HS-27A (cell line): ENCODE measurements at places on chromosomes 16 and 17.

- DNase-seq, result no peak
These were observed 668 bp downstream of the MMP15 start for GRCh38 chr16:58026139-58026704.

- no peak for DNase-seq
These were observed 13.3 kb upstream of the ACSF3 start for GRCh38 chr16:89080196-89080853.

- DNase-seq, result no peak
These were observed 17.2 kb downstream of the SPAG9 start for GRCh38 chr17:51103451-51103850.

DNA sequence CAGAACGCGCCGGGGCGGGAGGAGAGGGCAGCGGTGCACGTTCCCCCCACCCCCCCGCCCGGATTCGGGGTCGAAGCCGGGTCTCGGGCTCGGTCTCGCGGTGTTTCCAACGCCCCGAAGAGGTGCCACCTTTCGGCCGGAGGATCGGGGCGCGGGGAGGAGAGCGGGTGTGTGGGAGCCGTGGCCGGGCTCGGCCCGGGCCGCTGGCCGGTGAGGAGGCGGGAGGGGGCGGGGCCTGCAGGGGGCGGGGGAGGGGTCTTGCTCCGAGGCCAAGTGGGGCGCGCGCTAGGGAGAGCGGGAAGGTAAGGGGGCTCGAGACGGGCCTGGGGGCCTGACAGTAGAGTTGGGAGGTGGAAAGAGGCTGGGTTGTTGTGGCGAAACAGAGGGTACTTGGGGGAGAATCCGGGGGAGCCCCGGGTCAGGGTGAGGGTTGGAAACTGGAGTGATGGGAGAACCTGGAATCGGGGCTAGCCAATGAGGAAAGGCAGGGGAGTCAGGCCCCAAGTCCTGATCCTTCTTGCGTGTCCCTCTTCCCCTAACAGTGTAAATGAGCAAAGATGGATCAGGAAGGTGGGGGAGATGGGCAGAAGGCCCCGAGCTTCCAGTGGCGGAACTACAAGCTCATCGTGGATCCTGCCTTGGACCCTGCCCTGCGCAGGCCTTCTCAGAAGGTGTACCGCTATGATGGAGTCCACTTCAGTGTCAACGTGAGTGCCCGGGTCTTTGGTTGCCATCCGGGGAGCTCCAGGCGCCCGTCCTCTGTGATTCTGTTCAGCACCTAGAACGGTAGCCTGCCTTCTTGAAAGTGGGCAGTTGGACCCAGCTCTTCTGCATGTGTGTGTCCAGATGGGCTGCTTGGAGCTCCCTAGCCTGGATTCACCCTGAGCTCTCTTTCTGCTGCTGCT, 873 bp downstream of the SETD1A start:
- DNase-seq, result no peak

DNA sequence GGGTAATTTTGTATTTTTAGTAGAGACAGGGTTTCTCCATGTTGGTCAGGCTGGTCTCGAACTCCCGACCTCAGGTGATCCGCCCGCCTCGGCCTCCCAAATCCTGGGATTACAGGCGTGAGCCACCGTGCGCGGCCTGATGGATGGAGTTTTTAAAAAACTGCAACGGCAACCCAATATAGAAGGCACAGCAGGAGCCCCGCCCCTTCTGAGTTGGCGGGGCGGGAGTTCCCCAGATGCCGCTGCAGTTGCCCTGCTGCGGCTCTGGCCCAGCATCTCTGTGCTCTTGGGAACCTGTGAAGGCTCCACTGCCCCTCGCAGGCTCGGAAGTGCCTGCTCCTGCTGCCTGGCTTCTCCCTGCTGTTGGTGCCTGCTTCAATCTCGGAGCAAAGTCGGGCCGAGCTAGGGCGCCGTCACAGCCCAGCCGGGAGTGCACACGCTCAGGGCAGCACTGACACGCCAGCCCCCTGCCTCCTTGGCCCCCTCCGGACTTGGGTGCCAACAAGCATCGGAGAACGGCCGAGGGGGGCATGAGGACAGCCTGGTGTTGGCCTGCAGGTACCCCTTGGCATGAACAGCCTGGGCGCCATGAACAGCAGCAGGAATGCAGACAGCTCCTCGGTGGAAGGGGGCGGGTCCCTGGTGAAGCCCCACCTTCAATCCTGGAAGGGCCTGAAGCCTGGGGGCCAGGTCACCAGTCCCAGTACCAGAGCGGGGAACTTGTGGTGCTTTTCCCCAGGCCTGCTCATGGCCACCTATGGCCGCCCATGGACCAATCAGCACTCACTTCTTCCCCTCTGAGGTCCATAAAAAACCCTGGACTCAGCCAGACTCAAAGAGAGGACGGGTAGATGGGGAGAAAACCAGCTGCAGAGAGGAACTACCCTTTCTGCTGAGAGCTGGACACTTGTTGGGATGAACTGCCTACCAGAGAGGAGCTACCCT, 2.3 kb upstream of the NT5M start:
- DNase-seq, result no peak

DNA sequence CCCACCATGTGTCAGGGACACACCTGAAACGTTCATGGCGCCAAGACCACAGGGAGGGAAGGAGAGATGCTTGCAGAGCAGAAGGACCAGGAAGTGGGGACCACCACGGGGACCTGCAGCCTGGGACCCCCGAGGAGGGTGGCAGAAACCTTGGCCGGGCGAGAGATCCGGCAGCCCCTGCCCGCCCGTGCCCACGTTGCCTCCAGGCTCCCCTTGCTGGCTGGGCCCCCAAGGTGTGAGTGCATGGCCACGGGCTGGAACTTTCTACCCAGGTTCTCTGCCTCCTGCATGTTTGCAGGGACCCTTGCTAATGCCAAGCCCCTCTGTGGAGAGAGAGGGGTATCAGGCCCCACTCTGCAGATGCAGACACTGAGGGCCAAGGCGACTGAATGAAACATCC, 50.4 kb downstream of the USP22 start:
- DNase-seq, result no peak

- no peak for DNase-seq
These were observed 488.9 kb downstream of the SHISA9 start for GRCh38 chr16:13390093-13390985.

DNA sequence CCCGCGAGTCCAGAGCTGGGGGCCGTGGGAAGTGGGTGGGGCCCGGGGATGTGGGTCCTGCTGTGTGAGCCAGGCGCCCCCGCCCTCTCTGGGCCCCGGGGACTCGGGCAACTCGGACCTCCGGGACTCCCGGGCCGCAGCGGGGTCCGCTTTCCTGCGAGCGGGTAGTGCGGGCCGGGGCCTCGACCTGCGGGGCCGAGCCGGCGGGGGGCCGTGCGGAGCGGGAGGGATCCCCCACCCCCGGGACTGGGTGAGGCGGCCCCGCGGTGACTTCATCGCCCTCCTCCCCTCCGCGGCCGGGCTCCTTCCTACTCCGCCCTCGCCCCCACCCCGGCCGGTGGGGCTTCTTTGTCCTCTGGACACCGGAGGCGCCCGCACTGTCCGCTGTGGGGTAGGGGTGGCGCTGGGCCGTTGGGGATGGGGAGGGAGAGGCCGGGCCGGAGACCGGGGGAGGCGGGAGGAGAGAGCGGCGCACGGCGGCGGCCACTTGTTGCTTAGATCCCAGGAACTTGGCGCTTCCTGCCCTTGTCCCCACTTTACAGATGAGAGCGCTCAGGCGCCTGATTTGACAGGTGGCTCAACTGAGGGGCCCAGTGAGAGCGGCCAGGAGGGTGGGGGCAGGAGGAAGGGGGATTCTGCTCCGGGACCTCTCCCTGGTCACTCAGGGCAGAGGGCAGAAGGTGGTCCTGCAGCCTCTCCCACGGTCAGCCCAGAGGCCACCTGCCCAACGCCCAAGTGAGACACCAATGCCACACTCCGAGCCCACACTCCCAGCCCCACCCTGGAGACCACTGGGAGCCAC, 874 bp downstream of the CMTM3 start:
- no peak for DNase-seq

DNA sequence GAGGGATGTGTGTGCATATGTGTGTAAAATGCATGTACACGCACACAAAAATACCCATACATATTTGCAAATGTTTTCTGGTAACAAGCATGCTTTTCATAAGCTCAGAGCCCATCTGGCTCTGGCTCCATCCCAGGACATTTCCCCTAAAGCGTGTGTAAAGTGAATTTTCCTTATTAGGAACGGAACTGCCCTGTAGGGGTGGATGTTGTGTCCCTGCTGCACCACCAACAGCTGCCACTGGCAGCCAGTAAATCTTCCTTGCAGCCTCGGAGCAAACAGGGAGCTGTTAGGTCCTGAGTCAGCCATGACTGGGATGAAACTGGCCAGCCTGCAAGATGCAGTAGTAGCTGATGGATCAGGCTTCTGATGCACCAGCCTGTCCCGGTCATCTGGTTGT, 393.5 kb downstream of the UTP18 start:
- no peak for DNase-seq

DNA sequence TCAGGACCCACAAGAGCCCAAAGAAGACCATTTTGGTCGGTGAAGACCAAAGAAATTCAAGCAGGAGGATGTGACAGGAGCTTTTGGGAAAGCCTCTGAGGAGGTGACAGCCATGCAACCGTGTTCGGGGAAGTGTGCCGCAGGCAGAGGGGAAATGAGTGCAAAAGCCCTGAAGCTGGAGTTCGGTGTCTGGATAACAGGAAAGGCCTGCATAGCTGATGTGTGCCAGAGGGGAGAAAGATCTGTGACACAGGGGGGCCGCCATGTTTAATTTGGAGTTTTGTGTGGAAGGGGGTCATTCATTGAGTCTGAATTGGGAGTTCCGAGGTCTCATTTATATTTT, 870 bp upstream of the ZC3H7A start:
- DNase-seq, result no peak

DNA sequence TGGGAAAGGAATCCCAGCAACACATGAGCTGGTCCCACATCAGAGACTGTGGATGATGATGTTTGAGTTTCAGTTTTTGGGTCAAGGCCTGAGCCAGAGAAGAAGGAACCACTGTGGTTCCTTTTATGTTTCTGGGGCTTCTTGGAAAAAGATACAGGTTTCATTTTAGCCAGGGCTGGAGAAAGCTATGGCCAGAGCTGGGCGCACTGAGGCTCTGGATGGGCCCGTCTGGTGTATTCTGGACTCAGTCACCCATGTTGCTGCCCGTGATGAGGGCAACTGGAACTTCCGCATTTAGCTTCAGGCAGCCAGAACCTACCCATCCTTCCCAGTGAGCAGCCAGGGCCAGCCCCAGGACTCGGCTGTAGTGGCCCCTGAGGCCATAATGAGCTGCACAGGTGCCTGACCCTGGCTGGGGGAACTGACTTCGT, 15.0 kb upstream of the PITPNA start:
- DNase-seq, result no peak

DNA sequence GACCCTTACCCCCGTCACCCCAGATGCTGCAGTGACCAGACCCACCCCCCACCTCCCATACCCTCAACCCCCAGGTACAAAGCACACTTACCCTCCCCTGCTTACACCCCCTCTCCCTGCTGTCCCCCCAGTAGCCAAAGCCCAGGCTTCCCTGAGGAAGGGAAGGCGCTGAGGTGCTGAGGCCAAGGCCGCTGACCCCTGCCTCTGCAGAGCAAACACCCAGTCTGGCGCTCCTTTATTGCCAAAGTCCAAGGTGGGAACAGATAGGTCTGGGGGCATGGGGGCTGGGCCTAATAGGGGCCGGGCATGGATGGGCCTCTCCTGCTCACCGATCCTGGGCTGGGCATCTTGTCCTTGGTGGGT, 683 bp downstream of the LCAT start:
- no peak for DNase-seq

- no peak for DNase-seq
These were observed 37.8 kb downstream of the PTRH2 start for GRCh38 chr17:59669411-59669810.

- DNase-seq, result no peak
These were observed 1.0 kb downstream of the VEZF1 start for GRCh38 chr17:57986841-57987580.

DNA sequence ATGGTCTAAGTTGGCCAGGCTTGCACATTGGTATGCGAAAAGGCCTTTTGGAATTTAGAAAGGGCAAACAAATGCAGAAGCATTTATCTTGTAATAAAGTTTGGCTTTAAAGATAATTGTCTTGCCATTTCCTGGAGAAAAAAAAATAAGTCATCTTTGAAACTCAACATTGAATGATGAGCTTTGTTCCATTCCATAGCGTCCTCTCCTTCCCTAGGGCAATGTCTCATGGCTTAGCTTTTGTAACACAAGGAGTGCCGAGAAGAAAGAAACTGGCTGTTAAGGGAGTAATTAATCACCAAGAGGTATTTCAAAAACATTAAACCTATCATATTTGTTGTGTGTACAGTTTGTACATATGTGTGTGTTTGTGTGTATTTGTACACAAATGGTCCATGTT, 372.3 kb downstream of the NPIPA8 start:
- DNase-seq, result no peak

- no peak for DNase-seq
These were observed 12.5 kb upstream of the FAM171A2 start for GRCh38 chr17:44376124-44376523.

DNA sequence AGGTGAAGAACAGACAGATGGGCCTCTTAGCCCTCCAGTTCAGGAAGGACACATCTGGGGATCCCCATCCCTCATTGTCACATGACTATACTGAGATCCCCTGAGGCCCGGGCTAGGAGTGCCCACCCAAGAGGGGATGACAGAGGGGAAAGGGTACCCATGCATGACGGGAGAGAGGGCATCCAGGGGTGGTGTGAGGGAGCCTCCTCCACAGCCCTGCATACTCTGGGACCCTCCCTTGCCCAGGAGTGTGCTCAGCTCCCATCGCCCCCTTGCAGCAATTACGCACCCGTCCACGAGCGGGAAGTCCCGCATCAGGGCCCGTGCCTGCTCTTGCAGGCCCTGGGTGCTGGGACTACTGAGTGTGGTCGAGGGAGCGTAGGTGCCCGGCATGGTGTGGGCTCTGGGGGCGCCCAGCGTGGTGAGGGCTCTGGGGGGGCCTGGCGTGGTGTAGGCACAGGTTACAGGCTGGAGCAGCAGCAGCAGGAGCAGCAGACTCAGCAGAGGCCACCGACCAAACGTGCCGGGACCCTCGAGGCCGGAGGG, 6.5 kb downstream of the DPEP2 start:
- DNase-seq, result no peak

GRCh38 chr17:76179496-76180467, 38.7 kb upstream of the FOXJ1 start:
- DNase-seq, result no peak

GRCh38 chr17:78238823-78239488, 7.5 kb downstream of the TMEM235 start:
- DNase-seq, result no peak

- no peak for DNase-seq
These were observed 10.1 kb downstream of the NUDT7 start for GRCh38 chr16:77732241-77732946.

DNA sequence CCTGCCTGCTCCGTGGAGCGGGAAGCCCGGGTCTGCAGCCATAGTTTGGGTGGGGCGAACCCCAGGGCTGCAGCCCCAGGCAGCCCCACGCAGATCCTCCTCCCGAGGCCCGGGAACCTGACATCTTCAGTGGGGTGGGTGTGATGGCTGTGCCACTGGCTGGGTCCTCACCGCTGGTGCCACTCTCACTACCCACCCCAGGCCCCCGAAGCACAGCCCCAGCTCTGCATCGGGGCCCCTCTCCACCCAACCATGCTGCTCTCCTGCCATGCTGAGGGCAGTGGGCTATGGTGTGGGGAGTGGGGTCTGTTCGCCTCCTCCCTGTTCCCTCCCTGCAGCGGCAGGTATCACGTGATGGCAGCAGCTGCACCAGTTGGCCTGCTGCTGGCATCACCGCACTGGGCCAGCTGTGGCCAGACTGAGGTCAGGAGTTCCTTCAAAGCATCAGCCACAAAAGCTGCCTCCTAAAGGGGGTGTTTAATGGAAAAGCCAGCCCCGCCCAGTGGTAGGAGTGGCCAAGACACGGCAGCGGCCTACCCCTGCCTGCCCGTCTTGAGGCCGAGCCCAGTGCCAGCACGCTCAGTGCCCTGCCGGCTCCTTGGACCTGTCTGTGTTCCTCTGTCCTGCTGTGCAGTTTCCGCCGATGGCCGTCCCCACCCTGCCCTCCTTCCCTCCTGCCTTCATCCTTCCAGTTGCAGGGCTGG, 10.8 kb downstream of the KCTD5 start:
- no peak for DNase-seq
